ENCODE measurements at places on chromosomes 16 and 17.

DNA sequence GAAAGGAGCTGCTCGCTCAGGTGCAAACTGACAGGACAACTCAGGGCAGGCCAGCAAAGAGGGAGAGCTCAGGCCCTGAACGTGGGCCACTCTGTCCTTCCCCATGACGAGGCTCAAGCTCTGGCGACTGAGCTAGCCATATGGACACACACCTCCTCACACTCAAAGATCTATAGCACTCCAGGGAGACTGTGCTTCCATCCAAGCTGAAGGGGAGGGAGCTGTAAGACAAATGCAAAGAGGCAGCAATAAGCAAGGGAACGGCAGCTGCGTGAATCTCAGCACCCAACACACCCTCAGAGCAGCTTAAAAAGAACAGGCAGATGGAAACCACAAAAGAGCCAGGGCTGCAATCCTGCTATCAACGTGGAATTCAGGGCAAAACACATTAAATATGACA lies 13.5 kb downstream of the NUDT16L1 start:
- no peak for DNase-seq

DNA sequence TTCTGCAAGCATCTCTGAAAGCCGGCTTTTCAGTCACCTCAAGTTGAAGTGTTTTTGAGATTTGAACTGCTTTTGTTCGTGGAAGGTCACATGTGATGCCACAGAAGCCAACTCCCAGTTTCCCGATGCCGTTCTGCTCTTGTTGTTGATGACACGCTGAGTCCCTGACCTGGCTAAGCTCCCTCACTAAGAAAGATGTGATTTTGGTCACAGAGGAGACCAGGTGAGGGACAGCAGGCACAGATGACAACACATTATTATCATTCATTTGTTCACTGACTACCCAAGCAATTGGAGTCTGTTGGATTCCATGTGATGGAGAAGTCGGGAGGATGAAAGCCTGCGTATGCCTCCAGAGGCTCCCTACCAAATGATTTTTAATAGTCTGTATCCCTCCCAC lies 822.4 kb upstream of the RBFOX1 start:
- DNase-seq = no peak

DNA sequence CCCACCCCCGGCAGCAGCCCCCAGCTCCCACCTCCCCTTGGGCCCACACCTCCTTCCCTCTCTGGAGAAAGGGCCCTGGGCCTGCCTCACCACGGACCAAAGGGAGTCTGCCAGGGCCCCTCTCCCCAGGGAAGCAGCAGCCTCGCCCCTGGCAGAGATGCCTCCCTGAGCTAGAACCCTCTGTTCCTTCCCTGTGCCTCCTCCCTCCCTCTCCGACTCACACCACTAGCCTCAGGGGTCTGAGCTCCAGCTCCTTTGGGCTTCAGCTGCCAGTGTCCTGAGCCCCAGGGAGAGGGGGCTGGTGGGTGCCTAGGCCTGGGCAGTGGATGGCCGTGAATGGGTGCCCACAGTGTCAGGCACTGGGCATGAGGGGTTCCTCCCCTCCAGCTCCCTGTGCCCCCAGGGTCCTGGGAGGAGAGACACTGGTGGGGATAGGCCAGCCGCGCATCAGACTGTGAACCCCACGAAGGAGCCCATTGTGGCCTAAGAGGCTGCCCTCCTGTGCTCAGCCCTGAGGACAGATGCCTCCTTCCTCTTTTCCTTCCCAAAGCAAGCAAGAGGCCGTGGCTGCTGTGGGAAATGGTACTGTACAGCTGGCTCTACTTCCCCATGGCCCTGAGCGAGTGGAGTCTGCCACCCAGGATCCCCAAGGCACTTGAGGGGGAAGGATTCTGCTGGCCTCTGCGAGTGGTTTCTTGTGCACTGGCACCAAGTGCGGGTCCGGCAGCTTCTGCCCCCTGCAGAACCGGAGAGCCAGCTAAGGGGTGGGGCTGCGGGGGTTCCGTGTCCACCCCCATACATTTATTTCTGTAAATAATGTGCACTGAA lies 20.7 kb downstream of the MMP15 start:
- no peak for DNase-seq

GRCh38 chr17:21210411-21211076 lies 3.4 kb downstream of the TMEM11 start:
- no peak for DNase-seq

GRCh38 chr17:82117139-82118090 lies 19.4 kb upstream of the FASN start:
- no peak for DNase-seq
